ENCODE measurements at places on chromosomes 5 and 9.

GRCh38 chr5:61076626-61077025 is 85.6 kb downstream of the SMIM15 start:
- no peak for DNase-seq

DNA sequence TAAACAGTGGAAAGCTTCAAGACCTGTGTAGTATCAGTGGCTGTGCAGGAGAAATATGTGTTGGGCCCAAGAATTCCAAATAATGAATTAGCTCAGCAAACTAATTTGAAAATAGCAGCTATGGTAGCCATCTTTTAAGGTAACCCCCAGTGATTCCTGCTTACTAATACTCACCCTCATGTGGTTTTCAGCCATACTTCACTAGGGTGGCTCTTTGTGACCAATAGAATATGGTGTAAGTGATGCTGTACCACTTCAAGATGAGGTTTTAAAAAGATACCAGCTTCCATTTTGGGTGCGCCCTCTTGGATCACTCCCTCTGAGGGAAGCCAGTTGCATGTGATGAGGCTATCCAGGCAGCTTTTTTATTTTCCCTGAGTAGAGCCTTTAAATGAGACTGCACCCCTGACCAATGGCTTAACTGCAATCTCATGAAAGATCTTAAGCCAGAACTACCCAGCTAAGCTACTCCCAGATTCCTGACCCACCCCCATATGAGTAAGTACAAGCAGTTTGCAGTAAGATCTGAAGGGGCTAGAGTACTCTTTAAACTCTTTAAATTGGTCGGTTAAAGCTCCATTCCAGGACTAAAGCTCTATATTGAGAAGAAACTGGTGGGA is 58.3 kb downstream of the UHRF2 start:
- DNase-seq: no peak

- DNase-seq: no peak
Measured at GRCh38 chr9:32928912-32929311, 72.5 kb downstream of the APTX start.

DNA sequence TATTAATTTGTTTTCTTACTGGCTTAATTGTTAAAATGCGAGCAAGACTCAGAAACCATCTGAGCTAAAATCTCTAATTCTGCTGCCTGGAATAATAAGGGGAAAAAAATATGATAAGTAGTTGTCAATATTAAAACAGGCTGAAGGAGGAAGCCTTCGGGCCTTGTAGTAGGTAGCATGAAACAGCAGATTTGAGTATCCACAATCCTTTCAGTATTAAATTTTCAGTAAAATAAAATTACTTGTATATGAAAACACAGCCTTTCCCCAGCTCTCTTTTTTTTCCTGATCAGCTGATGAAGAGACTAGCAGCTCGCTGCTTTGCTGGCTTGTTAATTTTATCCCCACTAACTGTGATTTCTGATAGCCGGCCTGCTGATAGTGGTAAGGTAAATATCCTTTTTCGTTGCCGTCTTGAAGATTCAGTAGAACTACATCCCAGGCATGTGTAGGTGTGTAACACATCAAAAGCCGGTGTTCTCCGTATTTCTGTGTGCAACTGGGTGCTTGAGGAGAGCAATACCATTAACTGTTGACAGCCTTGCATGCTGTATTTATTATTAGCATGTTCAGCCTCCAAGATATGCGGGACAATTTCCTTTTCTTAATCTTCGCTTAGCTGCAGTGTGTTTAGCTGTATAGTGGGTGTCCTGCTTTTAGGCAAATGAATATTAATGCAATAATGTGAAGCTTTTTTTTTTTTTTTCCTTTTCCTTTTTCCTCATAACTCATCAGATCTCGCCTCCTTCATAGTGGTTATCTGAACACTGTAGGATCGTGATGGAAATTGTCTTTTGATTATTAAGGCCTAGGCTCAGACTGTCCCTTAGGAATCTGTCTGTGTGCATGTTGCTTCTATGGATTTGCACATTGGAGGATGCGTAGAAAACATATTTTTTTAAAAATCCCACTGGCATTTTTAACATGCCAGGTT is 144.6 kb downstream of the SMARCA2 start:
- no peak for DNase-seq

DNA sequence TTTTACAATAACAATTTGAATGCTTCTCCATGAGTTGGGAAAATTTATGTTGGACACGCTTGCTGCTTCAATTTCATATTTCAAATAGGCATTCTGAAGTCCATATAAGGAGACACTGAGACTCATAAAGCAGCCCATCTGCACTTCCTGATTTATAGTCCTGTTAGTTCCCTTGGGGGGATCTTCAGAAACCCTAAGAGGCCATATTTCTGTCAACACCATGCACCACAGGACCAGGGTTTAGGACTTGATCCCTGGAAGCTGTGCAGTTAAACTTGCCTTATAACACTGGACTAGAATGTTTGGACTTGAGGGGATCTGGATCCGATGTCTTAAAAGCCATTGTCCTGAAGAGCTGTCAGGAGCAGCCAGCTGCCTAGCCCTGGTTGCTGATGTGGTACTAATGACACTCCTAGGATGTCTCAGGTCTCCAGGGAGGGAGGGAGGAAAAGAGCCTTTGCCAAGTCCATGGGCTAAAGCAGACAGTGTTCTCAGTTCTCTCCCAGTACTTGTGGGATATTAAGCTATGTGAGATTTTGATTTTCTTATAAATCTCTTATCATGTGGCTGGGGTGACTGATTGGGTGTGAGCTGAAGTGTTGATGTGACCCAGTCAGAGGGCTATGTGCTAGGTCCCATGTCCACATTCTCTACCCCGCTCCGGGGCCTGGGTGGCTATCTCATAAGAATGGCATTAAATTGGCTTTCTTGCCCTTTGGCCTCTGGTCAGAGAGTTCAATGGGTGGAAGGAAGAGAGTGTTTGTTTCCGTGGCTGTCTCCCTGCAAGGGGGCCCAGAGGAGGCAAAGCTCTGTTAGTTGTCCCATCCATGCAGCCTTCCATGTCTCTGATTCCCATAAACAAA is 399.8 kb downstream of the OSTF1 start:
- DNase-seq: no peak

DNA sequence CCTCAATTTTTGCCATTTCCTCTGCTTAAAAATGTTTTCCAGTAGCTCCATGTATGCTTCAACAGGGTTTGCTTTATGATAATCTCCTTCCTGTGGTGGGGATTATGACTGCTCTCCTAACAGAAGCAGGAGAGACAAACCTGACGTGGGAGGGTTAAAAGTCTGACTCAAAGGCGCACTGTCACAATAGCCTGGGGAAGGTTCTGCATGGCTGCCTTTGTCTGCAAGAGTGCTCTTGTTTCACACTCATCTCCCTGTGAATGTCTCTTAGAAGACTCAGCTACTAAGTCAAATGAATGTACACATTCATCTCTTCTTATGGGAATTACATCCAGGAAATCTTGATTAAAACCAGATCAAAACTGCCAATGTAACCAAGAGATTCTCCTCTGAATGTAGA is 90.9 kb upstream of the MTAP start:
- DNase-seq: no peak

DNA sequence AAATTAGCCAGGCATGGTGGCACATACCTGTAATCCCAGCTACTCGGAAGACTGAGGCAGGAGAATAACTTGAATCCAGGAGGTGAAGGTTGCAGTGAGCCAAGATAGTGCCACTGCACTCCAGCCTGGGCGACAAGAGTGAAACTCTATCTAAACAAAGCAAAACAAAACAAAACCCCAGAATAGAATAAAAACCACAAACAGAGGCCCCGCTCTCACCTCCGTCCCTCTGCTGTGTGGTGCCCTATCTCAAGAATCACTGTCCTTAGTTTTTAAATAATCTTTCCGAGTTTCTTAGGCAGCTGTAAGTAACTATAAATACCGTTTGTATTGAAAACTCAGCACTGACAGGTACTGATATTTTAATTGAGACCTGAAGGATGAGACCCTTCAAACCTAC is 42.7 kb upstream of the IER5L start:
- no peak for DNase-seq

GRCh38 chr9:136562746-136563495 is 17.1 kb upstream of the NOTCH1 start:
- DNase-seq: no peak

DNA sequence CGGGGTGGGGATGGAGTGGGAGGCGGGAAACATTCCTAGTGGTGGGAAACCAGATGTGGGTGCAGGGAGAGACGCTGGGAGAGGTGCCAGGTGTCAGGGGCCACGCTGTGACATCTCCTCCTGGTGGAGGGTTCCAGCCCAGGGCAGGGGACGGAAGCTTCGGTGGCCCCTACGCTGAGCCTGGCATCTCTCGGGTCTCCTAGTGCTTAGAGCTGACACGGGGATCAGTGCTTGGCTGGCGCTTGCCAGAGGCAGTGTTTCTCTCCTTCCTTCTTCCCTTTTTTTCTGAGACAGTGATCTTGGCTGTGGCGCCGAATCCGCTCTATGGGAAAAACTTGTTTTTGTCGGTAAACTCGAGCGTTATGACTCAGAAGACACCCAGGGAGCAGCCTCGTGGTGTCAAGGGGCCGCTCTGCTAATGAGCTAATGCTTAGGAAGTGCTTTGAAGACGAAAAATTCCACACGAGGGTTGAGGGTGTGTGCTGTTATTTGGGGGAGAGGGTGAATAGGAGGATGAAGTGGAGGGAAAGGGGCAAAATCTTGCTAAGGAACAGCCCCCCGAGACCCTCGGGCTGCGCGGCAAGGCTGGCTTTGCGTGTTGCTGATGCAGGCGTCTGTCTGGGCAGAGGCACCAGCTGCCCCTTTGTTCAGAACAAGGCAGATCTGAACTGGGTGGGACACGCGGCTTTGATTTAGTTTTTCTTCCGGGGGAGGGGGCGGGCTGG is 20.4 kb upstream of the IER5L start:
- DNase-seq: no peak

GRCh38 chr5:94362857-94363256 is 255.5 kb downstream of the KIAA0825 start:
- no peak for DNase-seq

- DNase-seq: no peak
Measured at GRCh38 chr5:118980017-118980416, 8.3 kb downstream of the DTWD2 start.

GRCh38 chr9:107070586-107070985 is 207.6 kb downstream of the ZNF462 start:
- DNase-seq: no peak

- DNase-seq: no peak
Measured at GRCh38 chr9:89826186-89826585, 221.4 kb downstream of the GADD45G start.

- no peak for DNase-seq
Measured at GRCh38 chr5:124474528-124475215, 271.8 kb downstream of the ZNF608 start.

DNA sequence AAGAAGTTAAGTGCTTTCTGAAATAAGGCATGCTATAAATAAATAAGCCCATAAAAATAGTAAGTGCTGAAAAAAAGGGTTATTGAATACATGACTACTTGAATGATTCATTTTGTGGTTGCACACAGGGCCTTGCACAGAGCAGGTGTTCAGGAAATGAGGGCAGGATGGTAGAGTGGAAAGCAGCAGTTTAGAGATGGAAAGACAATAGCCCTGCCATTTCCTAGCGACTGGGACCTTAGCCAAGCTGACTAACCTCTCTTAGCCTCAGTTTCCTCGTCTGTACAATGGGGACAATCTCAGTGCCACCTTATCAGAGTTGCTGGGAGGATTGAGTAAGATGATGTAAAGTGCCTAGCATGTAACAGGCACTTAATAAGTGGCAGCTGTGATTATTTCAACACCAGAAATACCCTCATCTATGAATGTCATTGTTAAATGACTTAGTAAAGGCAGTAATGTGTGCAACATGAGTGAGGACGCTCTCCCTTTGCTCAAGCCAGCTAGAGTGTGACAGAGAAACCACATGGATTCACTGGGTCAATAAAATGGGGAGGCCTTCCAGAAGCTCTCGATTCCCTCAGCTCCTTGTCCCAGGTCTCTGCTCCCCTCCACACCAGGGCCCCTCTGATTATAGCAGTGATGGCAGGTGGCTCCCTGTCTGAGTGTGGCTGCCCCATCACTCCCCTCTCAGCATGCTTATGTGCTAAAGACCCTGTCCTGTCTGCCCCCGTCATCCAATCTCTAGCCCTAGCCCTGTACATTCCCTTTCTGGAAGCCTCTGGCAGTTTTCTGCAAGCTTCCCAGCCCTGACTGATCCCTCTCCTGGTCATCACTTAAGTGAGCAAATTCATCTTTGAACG is 16.0 kb upstream of the PHF19 start:
- DNase-seq: no peak
